ENCODE measurements at places on chromosomes 3 and 15. TPM values are rescaled to one million over a fixed set of nuclear protein-coding genes. Genes with fewer than 3 reads are reported as not detected.
A peak's percentile ranks its signal among the peaks of the same experiment; 100 is the strongest.

The ATR gene
- total RNA-seq, result 19.6 TPM

The SMC4 gene
- 50.4 TPM for total RNA-seq

The KLHL40 gene
- total RNA-seq, result not detected

- peaks cover 4% of the 10 kb centered on the region for H3K4me1 ChIP-seq
- H3K4me3 ChIP-seq, result no peak overlapping the region
- H3K27ac ChIP-seq, result no peak overlapping the region
- no peaks in the 10 kb centered on the region for H3K36me3 ChIP-seq
- DNase-seq, result no peak
Measured at GRCh38 chr3:159187232-159187631, 385.4 kb downstream of the MFSD1 start.

The VWA5B2 gene
- not detected for total RNA-seq

- no peaks in the 10 kb centered on the region for H3K27me3 ChIP-seq
- no peak for DNase-seq
- no peaks in the 10 kb centered on the region for H3K36me3 ChIP-seq
Measured at GRCh38 chr15:62306851-62307504, 141.9 kb upstream of the C2CD4B start.

- no peaks in the 10 kb centered on the region for H3K4me1 ChIP-seq
- no peak for DNase-seq
- no peaks in the 10 kb centered on the region for H3K36me3 ChIP-seq
Measured at GRCh38 chr3:41126472-41126871, 72.8 kb upstream of the CTNNB1 start.

The PTX3 gene
- total RNA-seq, result 2.3 TPM

DNA sequence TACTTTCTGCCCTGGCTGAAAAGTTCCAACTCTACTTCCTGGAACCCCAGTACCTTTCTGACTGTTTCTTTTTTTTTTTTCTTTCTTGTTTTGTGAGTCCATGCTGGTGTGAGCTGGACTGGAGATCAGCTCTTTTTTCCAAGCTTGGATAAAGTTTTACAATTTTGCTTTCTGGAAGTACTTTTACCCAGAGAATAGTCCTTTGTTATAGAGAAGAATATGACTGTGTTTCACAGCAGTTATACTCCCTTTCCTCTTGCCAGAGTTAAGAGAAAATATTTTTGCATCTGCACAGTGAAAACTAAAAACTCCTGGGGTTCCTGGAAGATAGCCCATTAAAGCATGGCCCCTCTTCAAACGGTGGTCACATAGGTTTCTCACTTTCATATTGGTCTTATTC is 1100.6 kb downstream of the OTOL1 start:
- H3K27ac ChIP-seq, result no peak overlapping the region
- no peaks in the 10 kb centered on the region for H3K4me1 ChIP-seq
- DNase-seq, result no peak

The CYP11A1 gene
- total RNA-seq, result 11.8 TPM

- H3K27me3 ChIP-seq, result no peaks in the 10 kb centered on the region
- H3K4me1 ChIP-seq, result peaks cover 89% of the 10 kb centered on the region
- no peak for DNase-seq
- peak overlapping the region; percentile 57 for H3K27ac ChIP-seq
- H3K4me3 ChIP-seq, result no peak overlapping the region
Measured at GRCh38 chr3:122353893-122354401, 28.9 kb downstream of the CSTA start.

DNA sequence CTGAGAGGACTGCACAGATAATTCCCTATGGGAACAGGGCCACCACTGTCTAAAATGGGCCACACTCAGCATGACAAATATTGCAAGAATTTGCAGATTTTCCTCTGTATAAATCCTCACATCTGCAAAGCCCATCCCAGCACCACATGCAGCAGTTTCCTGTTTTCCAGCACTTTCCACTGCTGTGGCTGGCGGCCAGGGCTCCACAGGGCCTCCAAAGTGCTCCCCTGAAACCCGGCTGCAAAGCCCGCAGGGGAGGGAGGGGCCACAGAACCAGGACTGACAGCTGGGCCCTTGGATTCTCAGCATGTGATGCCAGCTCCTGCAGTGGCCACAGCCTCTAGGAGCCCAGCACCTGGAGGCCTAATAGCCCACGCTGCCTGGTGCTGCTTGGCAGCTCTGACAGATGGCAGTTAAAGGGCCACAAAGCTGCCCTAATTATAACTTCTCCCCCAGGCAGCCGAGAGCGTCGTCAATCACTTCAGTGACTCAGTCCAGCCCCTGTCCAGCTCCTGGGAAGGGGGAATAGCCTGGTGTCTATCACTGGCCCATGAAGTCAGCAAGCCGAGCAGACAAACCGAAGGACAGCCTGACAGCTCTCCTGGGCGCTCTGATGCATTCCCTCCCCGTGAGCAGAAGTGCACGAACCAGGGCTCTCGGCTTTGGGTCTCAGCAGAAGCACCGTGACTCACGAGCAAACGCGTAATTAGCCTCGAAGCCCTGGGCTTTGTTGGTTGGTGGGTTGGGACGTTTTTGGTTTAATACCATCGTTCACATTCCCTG is 4.7 kb downstream of the LRRC15 start:
- H3K27me3 ChIP-seq, result no peaks in the 10 kb centered on the region
- H3K4me3 ChIP-seq, result no peak overlapping the region
- H3K36me3 ChIP-seq, result no peaks in the 10 kb centered on the region
- peaks cover 7% of the 10 kb centered on the region for H3K4me1 ChIP-seq
- no peak for DNase-seq
- no peak overlapping the region for H3K27ac ChIP-seq

The GOLGA6L22 gene
- not detected for total RNA-seq

The FES gene
- 9.0 TPM for total RNA-seq

The KAT2B gene
- total RNA-seq, result 20.0 TPM

- peaks cover 12% of the 10 kb centered on the region for H3K27me3 ChIP-seq
- peaks cover 8% of the 10 kb centered on the region for H3K4me1 ChIP-seq
- DNase-seq, result no peak
- H3K36me3 ChIP-seq, result no peaks in the 10 kb centered on the region
- H3K27ac ChIP-seq, result no peak overlapping the region
Measured at GRCh38 chr15:58064980-58065444, 499 bp downstream of the ALDH1A2 start.

DNA sequence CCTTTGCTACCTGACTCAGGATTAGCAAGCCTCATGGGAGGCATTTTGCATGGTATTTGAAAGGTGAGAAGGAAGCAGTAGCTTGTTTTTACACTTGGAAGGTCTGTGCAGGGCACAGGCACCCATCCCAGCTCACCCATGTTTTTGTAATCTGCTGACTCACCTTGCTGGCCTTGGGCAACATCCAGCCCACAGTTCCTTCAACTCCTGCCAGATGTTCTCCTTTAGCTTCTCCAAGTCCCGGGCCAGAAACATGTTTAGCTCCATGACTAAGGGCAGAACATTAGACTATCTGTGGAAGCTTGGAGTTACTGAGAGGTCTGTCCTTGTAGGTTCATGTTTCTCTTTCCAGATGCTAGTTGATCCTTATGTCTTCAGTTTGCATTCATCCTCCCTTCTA is 12.4 kb upstream of the ZNF770 start:
- no peak overlapping the region for H3K27ac ChIP-seq
- H3K36me3 ChIP-seq, result no peaks in the 10 kb centered on the region
- no peak for DNase-seq

DNA sequence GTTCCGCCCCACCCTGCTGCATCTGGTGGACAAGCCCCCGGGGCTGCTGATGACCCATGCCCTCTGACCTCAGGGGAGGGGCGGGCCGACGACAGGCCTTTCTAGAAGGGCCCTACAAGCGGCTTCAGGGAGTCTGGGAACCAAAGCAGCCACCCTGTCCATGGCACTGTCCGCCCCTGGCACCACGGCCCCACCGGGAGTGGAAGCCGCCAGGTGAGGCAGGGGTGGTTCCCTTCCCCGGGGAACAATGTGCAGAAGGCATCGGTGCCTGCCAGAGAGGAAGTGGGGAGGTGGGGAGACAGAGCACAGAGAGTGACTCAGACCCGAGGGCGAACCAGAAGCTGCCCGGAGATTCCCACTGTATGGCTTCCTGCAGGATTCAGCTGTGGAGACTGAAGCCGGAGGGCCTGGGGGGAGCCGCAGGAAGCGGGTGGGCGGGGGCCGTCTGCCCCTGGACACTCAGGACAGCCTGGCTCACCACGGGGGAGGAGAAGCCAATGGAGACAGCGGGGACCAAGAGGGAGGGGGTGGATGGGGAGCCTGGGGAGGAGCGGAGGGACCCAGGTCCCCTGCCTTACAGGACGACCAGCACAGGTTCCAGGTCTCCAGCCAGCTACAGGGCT is 134.0 kb downstream of the TPRA1 start:
- H3K4me3 ChIP-seq, result no peak overlapping the region
- no peaks in the 10 kb centered on the region for H3K36me3 ChIP-seq
- DNase-seq, result no peak
- H3K27me3 ChIP-seq, result no peaks in the 10 kb centered on the region
- H3K27ac ChIP-seq, result no peak overlapping the region

The KIF15 gene
- total RNA-seq, result 3.6 TPM

GRCh38 chr3:151835751-151836525 is 22.0 kb downstream of the AADAC start:
- H3K4me1 ChIP-seq, result no peaks in the 10 kb centered on the region
- H3K4me3 ChIP-seq, result no peak overlapping the region
- no peak overlapping the region for H3K27ac ChIP-seq
- no peaks in the 10 kb centered on the region for H3K27me3 ChIP-seq

DNA sequence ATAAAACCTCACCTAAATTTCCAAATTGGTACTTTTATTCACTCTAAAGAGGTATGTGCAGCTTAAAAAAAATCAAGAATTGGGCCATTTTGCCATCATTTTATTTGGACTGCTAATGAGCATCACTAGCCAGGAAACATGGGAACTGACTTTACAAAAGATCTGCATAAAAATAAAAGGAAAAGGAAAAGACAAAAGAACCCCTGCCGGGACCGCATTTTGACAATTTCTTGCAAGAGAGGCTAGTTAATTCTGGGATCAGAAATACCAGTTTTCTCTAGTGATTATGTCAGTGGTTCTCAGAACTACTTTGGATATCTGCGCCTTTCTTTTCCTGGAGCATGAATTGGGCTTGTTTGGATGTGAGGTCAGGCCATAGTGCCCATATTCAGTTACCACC is 289.2 kb downstream of the CHST2 start:
- H3K4me3 ChIP-seq, result no peak overlapping the region
- H3K36me3 ChIP-seq, result no peaks in the 10 kb centered on the region

GRCh38 chr3:47012342-47013230 is 33.1 kb downstream of the NBEAL2 start:
- H3K36me3 ChIP-seq, result peaks cover 18% of the 10 kb centered on the region
- H3K27me3 ChIP-seq, result no peaks in the 10 kb centered on the region
- no peak for DNase-seq
- H3K27ac ChIP-seq, result no peak overlapping the region
- no peak overlapping the region for H3K4me3 ChIP-seq

The AGBL1 gene
- total RNA-seq, result 0.19 TPM

The MST1 gene
- total RNA-seq, result 2.8 TPM

The PPARG gene
- total RNA-seq, result 11.3 TPM

DNA sequence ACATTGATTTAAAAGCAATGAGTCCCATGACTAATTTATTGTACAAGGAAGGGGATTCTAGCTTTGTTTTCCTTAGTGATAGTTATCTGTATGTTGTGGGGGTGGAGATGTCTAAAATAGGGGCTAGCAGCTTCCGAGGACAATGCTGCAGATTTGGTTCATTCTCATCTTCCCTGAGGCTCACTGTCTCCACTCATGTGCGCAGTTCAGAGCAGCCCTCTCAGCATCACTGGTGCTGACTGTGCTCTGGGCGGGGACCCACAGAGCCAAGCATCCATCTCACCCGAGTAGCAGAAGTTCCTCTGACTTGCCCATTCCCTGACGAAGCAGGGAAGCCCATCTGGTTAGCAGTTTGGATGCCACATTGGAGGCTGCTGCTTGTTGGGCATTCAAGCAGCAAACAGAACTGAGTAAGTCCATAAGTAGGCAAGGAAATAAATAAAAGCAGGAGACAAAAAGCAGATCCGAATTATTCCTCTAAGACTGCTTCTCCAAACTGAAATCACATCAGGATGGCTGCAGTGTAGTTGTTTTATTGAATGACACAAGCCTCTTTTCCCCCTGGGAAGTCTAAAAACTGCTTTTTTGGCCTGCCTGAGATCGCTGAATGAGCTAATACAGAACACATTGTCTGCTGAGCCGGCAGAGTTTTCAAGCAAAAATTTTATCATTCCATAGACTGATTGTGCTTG is 27.5 kb downstream of the RARB start:
- no peak overlapping the region for H3K4me3 ChIP-seq
- peaks cover 9% of the 10 kb centered on the region for H3K4me1 ChIP-seq
- no peaks in the 10 kb centered on the region for H3K27me3 ChIP-seq
- H3K36me3 ChIP-seq, result no peaks in the 10 kb centered on the region

DNA sequence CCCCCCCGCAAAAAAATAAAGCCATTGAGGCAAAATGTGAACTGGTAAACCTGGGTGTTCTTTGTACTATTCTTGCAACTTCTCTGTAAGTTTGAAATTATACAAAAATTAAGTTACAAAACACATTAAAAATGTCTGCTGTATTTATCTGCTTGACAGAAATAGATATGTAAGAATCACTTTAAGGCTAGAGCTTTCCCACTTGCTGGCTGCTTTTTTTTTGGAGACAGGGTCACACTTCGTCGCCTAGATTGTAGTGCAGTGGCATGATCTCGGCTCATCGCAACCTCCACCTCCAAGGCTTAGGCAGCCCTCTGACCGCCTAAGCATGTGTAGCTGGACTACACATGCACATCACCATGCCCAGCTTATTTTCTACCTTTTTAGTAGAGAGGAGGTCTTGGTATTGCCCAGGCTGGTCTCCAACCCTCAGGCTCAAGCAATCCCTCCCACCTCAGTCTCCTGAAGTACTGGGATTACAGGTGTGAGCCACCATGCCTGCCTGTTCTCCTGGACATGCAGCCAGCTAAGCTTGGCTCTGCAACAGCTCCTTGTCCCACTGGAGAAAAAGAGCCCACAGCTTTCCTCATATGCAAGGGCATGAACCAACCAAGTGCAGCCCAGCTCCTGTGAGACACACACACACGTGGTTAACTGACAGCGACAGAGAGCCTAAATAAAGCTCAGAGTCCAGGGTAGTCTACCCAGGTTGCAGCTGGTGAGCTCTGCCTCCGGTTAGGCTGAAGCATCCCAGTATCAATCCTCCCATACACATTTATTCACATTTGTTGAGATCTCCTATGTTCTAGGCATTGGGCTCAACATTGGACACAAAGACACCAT is 4.5 kb downstream of the RPS17 start:
- H3K4me3 ChIP-seq, result no peak overlapping the region
- H3K27me3 ChIP-seq, result no peaks in the 10 kb centered on the region
- H3K27ac ChIP-seq, result no peak overlapping the region

- no peaks in the 10 kb centered on the region for H3K36me3 ChIP-seq
- peaks cover 92% of the 10 kb centered on the region for H3K27me3 ChIP-seq
- H3K4me3 ChIP-seq, result peak overlapping the region; percentile 55
- H3K4me1 ChIP-seq, result peaks cover 28% of the 10 kb centered on the region
- DNase-seq, result no peak
Measured at GRCh38 chr3:39809995-39810595, 686 bp downstream of the MYRIP start.

The VGLL3 gene
- total RNA-seq, result 1.4 TPM

GRCh38 chr15:48631176-48631770 is 14.2 kb downstream of the FBN1 start:
- peak overlapping the region; percentile 8 for H3K27ac ChIP-seq
- no peak overlapping the region for H3K4me3 ChIP-seq
- H3K27me3 ChIP-seq, result no peaks in the 10 kb centered on the region
- no peaks in the 10 kb centered on the region for H3K4me1 ChIP-seq

The UTS2B gene
- not detected for total RNA-seq
